ENCODE measurements at places on chromosomes 16 and 17.

- peak; percentile 20 for DNase-seq
Measured at GRCh38 chr17:17940441-17940911, 31.7 kb downstream of the TOM1L2 start.

DNA sequence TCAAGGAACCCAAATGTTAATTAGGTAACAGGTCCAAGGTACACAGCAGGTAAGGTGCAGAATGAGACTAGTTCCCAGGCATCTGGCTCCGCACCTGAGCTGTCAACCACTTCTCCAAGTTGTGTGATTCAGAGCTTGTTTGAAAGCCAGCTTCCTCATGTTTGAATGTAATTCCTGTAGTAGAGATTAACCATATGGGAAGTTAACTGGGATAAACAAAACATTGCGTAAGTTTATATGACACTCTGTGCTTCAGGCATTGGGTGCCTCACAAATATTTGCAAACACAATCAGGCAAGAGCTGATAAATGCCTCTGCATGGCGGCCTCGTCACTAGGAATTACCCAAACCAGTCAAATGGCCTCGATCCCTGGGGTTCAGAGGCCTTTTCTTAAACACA is 27.9 kb upstream of the CPHXL start:
- no peak for DNase-seq

DNA sequence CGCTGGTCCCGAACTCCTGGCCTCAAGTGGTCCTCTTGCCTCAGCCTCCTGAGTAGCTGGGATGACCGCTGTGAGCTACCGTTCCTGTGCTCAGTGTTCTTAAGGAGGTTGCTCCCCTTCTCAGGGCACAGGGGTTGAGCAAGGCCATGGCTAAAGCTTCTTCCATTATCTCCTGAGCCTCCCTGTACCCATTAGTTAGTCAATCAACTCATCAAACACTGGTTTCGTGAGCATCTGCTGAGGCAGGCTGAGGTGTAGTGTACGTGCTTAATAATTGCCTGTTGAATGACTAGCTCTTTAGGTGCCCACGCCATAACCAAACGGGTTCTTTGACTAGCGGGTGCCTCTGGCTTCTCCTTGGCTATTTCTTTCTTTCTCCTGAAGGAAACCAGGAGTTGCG is 11.7 kb downstream of the SGCA start:
- DNase-seq: no peak

DNA sequence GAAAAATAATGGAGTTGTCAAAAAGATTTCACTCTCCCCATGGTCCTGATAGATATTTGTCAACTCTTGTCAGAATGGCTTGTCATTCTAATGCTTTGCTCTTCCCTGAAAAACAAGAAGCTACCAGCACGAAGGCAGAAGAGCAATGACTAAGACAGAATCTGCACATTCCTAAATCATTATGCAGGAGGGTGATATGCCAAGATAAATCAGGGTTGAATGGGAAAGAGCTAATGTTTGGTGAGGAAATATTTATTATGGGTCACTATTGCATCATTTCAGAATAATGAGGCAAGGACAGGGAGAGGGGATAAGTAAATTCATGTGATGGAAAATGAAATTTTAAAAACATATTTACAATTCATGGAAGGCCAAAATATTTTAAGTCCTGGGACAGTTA is 297.5 kb upstream of the XYLT1 start:
- no peak for DNase-seq

- DNase-seq: no peak
Measured at GRCh38 chr16:15853021-15853420, 3.8 kb downstream of the MYH11 start.

DNA sequence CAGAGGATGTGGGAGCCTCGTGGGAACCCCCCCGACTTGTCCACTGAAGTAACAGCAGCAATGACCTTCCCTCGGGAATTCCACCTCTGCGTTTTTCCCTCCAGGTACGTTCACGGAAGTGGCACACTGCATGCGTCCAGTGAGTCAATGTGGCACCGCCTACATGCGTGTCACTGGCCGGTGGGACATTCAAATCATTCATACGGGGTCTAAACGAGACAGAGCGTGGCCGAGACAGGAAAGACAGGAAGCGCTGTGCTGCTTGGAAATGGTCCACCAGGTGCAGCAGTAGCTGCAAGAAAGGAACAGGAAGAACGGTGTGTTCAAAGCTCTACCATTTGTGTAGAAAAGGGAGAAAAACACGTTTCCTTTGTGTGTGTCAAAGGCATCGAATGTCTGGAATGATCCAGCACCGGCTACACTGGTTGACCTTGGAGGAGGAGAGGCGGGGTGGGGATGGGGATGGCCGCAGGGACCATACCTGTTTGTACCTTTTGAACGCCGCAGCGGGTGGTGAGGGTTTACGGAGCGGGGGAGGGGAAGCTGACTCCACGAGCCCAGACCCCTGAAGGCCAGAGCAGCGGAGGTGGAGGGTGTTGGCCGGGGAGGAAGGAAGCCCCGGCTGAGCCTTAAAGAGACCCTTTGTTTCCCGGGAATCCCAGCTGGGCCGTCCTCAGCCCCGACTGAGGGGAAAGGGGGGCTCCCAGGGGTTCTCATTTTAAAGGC is 1.7 kb upstream of the PGAP6 start:
- no peak for DNase-seq

GRCh38 chr16:667113-667779 is 686 bp upstream of the RHOT2 start:
- DNase-seq: no peak

- DNase-seq: peak; percentile 48
Measured at GRCh38 chr17:57914273-57915142, 40.7 kb downstream of the CUEDC1 start.

GRCh38 chr17:51685287-51685909 is 425.1 kb downstream of the UTP18 start:
- DNase-seq: no peak

- DNase-seq: no peak
Measured at GRCh38 chr17:42287305-42287976, 857 bp upstream of the STAT5A start.

DNA sequence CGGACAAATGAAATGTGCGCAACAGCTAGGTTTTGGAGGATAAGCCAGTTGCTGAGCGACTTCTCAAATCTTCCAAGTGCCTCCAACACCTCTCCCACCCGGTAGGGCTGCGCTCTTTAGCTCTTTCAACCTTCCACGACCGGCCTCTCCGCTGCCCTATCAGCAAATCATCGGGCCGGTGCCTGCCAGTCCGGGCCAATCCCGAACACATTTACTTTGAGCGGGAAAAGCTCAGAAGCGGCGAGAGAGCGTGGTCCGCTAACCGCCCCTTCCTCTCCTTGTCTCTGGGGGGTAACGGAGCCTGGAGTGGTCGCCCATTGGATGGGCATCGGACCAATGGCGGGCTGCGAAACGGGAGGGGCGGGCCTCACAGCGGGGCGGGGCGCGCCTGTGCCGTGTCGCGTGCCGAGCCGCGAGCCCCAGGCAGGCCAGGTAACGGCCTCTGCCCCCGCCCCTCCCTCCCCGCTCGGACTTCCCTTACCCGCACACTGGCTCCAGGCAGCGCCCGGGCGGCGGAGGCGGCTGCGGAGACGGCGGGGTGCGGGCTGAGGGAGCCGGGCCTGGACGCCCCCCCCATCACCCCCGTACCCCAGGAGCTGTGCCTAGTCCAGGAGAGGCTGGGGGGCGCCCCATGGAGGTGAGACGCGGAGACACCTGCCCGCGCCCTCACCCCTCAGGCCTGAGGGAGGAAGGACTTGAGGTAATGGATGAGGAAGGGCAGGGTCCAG is at the start of gene MEIOC:
MEIOC (plus strand) TSS at position 486 of the 728 bp plus-strand sequence; CDS start at position 632, 146 bp downstream.
- no peak for DNase-seq

GRCh38 chr16:50696575-50697420 is 3.4 kb downstream of the NOD2 start:
- no peak for DNase-seq

GRCh38 chr17:8056232-8056975 is 17.5 kb downstream of the ALOX15B start:
- no peak for DNase-seq

DNA sequence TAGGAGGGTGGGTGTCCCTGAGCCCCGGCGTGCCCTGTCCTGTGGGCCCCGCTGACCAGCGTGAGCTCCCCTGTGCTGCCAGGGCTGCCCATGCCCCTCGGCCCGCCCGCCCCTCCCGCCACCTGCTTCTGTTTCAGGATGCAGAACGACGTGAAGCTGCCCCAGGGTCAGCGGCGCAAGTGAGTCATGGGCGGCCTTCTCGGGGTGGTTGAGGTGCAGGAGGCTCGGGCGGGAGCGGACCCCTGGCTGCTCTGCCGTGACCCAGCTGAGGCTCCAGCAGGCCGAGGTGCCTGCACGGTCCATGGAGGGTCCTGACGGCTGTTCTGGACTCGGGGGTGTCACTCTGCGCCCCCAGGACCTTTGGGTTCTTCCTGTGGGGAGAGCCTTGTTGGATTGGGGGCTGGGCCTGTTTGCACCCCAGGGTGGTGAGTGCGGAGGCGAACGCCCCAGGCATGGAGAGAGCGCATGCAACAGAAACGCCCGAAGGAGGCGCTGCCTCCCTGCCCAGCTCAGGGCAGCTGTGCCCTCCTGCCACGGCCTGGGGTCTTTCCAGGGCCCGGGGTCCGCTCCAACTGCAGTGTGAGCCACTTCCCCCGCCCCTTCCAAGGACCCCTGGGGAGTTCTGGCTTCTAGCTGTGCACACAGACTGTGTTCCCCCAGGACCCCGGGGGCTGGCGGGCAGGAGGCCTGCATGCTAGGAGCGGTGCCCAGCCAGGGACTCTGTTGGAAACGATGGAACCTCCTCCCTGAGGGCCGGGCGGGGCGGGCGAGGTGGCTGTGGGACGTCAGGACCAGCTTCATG is 4.0 kb downstream of the SLC25A10 start:
- DNase-seq: no peak

DNA sequence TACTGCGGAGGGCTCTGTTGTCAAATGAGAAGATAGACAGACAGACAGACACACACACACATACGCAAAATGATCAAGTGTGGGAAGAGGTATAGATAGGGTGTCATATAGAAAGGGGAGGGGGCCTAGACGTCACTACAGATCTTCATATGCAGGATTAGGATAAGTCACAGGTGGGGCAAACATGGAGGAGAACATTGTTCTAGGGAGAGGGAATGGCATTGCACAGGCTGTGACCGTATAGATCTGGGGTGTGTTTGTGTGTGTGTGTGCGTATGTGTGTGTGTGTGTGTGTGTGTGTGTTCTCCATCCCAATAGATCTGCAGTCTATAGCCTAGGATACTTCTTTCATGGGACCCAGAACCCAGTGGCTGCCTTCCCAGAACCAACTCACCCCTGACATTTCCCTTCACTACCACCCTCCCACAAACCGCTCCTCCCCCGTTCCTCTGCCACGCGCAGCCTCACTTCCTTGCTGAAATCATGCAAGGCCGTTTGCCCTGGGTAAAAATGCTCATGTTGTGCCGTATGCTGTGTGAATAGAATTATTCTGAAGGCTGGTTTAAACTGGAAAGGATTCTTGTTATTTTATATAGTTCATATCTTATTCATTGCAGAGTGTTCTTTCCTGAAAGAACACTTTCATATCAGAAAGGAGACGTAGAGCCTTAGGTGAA is 50.5 kb upstream of the CCL1 start:
- no peak for DNase-seq

Data from DMS 273 treated with DMSO at 0.1 percent for 48 hours (cell line).